Transverse colon (tissue), 4 donors: ENCODE measurements at places on chromosomes 4 and X.

DNA sequence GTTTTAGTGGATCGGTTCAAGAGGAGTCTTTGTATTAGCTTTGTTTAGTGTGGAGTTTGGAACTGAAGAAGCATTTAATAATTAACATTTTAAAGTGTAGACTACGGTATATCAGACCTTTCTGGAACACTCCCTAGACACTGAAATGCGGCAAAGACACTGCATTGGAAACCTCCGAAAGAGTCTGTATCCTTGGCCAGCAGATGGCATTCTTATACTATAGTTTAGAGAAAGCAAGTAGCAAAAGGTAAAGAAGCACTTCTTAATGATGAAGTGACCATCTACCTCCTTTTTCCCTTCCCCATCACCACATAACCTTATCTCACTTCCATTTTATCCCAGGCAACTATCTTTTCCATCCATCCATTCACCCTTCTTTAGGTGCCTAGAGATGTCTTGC, 7.6 kb downstream of the FABP2 start:
- peak; percentile 24 for DNase-seq

GRCh38 chrX:7254144-7254543, 106.2 kb upstream of the PUDP start:
- no peak for DNase-seq

DNA sequence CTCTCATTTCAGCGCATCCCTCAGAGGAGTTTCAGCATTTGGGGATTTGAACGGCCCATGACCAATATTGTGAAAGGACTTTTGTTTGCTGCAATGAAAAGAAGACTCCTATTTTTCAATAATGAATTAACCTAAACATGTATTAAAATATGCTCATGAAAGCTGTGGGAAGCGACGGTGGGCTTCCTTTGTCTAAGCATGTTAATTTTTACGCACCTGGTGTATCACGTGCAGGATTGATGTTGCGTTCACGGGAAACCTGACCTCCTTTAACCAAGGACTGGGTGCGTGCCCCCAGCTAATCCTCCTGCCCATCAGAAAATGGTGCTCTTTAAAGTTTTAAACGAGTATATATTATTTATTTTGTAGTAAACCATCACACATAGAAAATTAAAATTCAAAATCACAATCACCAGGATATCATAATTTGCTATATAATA, 590 bp upstream of the CCDC110 start:
- DNase-seq = no peak

- no peak for DNase-seq
Observed at GRCh38 chr4:5118994-5119835, 67.9 kb downstream of the STK32B start.

GRCh38 chr4:124738994-124739393, 26.5 kb upstream of the ANKRD50 start:
- no peak for DNase-seq
